ENCODE measurements at places on chromosomes 1 and 21.

DNA sequence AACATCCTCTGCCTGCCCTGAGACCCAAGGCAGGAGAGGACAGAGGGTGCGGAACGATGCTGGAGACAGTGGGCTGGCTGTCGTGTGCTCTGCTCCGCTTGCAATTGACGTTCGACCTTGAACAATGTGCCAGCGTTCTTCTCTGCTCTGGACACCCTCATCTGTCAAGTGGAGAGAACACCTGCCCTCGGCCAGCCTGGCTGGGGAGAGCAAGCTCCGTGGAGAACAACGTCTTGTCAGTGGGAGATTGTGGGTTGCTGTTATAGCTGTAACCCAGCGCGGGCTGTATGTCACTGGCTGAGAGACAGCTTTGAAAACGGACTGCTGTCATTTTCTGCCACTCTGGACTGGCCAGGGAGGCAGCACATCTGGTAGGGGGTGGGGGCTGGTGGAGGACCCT is 14.7 kb downstream of the KIAA1614 start:
- DNase-seq = no peak

GRCh38 chr1:34684266-34684665 is 70.6 kb upstream of the GJB5 start:
- no peak for DNase-seq

GRCh38 chr1:156862584-156862983 is 1.9 kb downstream of the NTRK1 start:
- no peak for DNase-seq

GRCh38 chr21:45854690-45855247 is 126.8 kb upstream of the COL6A1 start:
- no peak for DNase-seq

DNA sequence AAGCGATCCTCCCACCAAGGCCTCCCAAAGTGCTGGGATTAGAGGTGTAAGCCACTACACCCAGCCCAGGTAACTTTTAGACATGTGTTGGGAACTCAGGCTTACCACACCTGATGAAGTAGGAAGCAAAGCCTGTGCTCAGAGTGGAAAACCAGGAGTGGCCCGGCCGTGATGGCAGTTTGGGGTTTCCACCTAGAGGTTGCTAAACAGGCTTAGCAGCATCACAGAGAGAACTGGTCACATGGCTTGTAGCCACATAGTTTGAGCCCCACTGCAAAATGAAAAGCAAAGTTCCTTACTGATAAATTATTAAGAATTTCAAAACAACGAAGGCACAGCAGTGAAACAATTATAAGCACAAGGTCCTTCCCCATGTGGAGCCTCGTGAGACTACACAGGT is 142.6 kb upstream of the CXADR start:
- no peak for DNase-seq

DNA sequence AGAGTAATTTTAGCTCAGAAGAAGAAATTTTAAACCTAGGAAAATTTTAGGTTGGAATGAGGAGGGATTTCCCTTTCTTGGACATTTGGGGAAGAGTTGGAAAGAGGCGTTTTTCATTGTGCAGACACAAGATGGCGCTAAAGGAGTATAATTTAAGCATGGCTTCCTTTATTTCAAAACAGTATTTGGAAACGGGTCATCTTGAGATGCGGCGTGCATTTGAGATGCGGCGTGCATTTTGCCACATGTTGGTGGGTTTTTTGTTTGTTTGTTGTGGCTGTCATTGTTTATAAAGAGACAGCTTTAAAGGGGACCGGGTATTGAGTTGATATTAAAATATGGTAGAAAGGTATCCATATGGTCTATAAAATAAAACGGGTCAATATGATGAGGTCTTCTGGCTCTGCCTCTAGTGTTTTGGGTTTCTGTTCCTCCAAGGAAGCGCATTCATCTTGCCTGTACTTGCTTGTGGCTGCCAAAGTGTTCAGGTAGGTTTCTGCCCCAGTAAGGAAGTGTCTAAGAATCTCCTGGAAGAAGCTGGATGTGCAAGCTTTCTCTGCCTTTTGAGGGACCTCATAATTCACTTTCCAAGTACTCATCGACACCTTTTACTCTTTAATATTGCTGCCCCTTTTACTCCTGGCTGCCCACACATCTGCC is 210.3 kb downstream of the SLC35F3 start:
- DNase-seq = peak; percentile 36

DNA sequence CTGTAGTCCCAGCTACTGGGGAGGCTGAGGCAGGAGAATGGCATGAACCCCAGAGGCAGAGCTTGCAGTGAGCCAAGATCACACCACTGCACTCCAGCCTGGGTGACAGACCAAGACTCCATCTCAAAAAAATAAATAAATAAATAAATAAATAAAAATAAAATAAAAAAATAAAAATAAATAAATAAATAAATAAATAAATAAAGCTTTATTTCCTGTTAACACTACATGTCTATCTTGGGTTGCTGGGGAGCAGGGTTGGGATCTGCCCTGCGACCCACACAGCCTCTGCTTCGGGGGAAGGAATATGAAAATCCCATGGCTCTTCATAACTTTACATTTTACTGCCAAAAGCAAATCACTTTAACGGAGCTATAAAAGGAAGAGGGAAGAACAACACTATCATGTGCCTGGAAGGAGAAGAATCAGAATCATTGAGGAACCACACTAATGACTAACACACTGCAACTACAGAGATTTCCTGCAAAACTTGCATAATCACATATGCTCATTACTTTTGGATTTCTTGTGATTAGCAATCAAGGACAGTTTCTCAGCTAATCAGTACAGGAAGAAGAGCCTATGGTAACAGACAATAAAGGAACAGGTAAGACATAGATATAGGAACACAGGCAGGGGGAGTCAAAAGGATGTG is 72.8 kb upstream of the CD55 start:
- no peak for DNase-seq

GRCh38 chr21:44527156-44527982 is 12.6 kb downstream of the KRTAP10-1 start:
- DNase-seq = no peak

- no peak for DNase-seq
Measured at GRCh38 chr1:57976216-57976615, 552.4 kb upstream of the DAB1 start.

DNA sequence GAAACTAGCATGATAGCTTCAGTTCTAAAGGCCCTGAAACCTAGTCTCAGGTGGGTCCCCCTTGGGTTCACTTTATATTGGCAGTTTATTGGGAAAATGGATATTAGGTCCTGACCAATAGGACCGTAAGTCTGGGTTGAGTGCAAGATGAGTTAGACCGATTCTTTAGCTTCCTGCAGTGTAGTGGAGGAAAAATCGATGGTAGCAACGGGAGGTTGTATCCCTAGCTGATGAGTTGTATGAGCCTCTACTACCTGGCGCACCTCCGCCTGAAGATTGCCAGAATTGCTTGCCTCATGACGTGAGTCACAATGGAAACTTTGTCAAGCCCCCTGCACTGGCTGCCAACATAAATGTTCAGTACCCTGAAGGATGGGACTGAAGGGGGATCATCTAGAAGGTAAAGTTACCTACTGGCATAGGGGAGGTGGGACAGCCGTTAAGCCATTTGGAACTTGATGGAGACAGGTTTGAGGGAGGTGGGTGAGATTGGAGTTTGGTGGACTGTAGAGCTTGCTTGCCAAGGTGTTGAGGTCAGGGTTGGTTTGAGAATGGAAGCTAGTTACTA is 3.9 kb downstream of the RCC1 start:
- peak; percentile 62 for DNase-seq

DNA sequence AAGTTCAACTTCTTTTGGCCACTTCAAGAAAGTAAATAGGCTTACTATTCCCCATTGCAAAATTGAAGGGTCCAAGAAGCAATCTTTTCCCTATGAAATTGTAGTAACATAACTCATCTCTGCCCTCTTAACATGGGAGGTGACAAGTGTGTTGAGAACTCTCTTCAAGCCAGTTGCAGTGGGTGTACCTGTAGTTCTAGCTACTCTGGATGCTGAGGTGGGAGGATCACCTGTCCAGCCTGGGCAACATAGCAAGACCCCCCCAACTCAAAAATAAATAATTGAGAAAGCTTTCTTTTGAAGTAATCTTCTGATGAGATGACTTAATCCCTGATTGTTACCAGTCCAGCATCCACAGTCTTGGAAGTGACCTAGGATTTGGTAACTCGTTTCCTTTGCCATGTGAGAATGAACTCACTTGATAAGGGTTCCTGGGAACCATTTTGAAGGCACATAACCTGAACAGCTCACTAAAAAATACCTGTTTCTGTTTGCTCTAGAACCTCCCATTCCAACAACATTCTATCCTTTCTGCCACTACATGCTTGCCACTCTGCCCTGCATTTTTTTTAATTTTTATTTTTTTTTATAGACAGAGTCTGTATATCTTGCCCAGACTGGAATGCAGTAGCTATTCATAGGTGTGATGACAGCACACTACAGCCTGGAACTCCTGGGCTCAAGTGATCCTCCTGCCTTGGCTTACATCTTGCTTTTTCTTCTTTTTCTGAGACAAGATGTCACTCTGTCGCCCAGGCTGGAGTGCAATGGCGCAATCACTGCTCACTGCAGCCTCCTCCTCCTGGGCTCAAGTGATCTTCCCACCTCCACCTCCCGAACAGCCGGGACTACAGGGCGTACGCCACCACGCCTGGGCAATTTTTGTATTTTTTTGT is 1.4 kb upstream of the IPO9 start:
- no peak for DNase-seq

- no peak for DNase-seq
Measured at GRCh38 chr1:60388092-60388987, 314.8 kb upstream of the C1orf87 start.

DNA sequence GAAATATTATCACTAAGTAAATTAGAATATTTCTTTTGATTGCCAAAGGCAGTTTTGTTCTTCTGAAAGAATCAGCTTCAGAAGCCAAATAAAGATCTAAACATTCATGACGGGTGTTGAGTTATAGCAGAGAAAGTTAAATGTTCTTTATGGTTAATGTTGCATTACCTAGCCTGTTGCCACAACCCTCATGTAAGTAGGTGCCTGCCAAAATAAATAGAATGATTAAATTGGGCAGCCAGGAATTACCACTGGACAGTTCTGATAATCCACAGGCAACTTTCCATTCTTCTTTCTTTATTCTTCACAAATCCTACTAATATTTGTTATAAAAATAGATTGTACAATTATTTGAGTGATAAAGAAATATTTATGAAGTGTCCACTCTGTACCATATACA is 217.9 kb upstream of the NRIP1 start:
- DNase-seq = no peak

- DNase-seq = peak; percentile 26
Measured at GRCh38 chr1:229253151-229253974, 17.5 kb upstream of the RAB4A start.

GRCh38 chr1:199510314-199510713 is 517.2 kb upstream of the NR5A2 start:
- no peak for DNase-seq

- no peak for DNase-seq
Measured at GRCh38 chr1:156693848-156694689, 11.3 kb downstream of the CRABP2 start.

- no peak for DNase-seq
Measured at GRCh38 chr1:192821296-192821695, 12.5 kb downstream of the RGS2 start.

DNA sequence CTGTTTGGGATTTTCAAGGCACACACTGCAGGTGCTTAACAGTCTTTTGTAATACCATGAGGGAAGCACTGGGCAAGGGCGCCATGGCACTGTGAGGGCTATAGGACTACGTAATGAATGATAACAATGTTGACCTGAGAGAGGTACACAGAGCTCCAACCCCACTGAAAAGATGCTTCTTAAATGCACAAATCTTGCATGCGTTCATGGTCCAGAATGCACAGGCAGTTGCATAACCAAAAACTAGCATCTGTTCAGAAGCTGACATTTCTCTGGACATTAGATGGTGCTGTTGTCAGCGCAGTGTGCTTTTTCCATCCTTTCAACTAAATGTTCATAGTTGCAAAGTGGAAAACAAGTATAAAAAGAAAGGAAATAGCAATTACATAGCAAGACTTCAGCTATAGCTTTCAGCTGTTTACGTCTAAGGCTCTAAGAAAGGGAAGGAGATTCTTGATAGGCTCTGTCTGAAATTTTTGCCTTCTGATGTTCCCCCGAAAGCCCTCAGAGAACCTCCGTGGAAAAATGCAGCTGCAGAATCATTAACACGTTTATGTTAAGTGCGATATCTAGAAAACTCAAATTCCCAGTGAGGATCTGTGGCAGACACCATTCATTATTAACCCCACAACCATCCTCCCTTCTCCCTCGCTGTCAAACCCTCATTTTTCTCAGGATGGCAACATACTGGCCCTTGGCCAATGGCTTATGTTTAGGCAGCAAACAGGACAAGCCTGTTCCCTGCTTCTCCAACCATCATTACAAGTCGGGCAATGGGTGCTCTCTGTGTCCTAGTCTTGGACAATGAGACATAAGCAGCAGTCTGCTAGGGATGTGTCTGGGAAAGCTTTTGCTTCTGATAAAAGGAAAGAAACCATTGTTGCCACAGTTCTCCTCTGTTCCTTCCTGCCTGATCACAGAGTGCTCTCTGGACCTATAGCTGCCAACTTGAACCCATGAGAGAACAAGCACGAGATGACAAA is 8.2 kb upstream of the TARBP1 start:
- DNase-seq = no peak

GRCh38 chr1:33420870-33421775 is 9.8 kb downstream of the PHC2 start:
- no peak for DNase-seq

DNA sequence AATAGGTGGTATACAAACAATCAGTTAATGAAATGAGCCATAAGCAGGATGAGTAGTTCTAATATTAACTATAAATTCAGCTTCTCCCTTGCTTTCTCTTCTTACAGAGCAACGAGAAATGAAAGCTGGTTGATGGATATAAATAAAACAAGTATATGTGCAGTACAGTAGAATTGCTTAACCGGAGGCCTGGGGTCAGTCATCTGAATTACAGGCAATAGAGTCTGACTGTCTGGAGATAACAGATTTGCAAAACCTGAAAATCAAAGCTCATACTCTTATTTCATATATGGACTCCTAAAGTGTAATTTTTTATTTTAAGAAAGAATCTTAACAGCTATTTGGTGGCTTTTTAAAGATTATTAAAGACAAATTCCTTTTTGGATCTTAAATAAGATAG is 43.1 kb upstream of the SGIP1 start:
- no peak for DNase-seq

DNA sequence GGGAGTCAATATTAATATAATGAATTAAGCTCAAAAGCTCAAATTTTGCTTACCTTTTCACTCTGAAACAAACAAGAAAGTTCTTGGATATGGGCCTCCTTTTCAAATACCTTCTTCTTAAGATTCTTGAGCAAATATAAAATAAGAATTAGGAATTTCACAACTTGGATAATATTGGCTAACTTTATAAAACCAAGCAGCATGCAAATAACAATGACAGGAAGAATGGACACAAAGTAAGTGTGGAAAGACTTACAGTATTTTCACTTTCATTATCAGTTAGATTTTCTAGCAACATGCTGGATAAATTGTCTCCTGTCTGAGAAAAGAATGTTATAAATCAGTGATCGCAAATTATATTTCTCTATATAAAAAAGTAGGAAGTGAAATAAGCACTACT is 13.2 kb downstream of the ODF2L start:
- no peak for DNase-seq

GRCh38 chr1:19363536-19364152 is 51.5 kb downstream of the SLC66A1 start:
- DNase-seq = no peak

Measured in stimulated activated CD4-positive, alpha-beta T cell treated with anti-CD3 and anti-CD28 coated beads, Interleukin-4, amount 100 ng/mL, for 24 hours (primary cell).